Left colon (tissue), 2 donors: ENCODE measurements at places on chromosomes 12 and 14. TPM values are rescaled to one million over a fixed set of nuclear protein-coding genes. Genes with fewer than 3 reads are reported as not detected.

- no peak for DNase-seq
Measured at GRCh38 chr12:110858848-110859247, 12.1 kb downstream of the CCDC63 start.

DNA sequence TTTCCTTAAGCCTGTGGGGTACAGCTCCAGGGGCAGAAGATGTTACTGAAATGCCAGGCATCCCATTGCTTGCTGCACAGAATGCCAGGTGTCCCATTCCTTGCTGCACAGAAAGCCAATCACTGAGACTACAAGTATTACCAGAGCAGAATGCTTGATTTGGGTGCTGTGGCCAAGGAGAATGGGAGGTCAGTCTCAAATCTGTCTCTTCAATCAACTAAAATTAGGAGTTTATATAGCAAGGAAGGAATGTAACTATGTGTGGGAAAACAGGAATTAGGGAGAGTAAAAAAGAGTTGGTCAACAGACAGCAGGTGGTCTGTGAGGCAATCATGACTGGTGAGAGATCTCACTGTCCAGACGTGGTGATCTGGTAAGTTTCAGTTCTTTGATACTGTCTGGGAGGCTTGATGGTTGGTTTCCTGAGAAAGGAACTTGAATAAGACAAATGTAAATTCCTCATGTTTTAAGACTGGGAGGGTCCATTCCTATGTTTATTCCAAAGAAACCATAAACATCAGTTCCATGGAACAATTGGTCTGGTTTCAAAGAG is 31.2 kb upstream of the VASH1 start:
- no peak for DNase-seq

RNASE3 gene
- not detected for total RNA-seq

FSCB gene
- total RNA-seq, result not detected

- no peak for DNase-seq
Measured at GRCh38 chr12:132021031-132021871, 71.5 kb downstream of the EP400 start.

- DNase-seq, result no peak
Measured at GRCh38 chr14:54172114-54172513, 215.5 kb upstream of the BMP4 start.

- no peak for DNase-seq
Measured at GRCh38 chr12:75602106-75602505, 90.7 kb upstream of the KRR1 start.

TESPA1 gene
- 0.55 TPM for total RNA-seq

GRCh38 chr12:128861226-128862016 is 8.1 kb downstream of the GLT1D1 start:
- DNase-seq, result no peak

C3AR1 gene
- 7.4 TPM for total RNA-seq

DNA sequence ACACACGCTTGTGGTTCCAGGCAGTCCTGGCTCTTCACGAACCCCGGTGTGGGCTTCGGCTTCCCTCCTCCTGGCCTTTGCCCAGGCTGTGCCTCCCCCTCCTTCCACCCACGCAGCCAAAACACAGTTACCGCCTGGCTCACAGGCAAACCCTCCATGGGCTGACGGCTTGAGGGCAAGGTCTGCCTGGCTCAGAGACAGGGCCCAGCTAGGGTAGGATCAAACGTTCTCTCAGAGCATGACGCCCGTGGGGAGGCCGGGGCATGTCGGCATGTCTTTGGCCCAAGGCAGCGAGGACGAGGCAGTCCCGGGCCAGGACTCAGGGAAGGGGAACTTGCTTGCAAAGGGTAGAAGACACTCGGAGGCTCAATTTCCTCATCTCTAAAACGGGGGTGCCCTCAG is 2.1 kb downstream of the SLC25A47 start:
- no peak for DNase-seq

CIROP gene
- total RNA-seq, result not detected
